ENCODE measurements at places on chromosomes 4 and X.

- no peak for DNase-seq
These were observed 87.8 kb downstream of the VCX2 start for GRCh38 chrX:8083286-8083685.

DNA sequence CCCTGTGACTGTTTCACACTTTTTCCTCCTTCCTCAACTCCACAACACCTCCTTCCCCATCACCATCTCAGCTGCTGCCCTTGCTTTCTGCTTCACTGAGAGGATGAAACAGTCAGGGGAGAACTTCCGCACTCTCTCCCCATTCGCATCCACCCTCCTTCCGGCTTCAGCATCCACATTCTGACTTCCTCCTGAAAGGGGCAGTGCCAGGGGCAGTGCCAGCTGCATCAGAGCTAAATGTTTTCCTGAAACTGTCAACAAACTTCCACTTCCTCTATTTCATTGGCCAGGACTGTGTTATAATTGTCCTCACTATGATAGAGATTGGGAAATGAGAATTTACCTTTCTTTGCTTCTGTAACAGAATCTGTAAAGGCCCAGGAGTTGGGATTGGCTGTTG lies 18.2 kb upstream of the RASL11B start:
- DNase-seq: no peak

DNA sequence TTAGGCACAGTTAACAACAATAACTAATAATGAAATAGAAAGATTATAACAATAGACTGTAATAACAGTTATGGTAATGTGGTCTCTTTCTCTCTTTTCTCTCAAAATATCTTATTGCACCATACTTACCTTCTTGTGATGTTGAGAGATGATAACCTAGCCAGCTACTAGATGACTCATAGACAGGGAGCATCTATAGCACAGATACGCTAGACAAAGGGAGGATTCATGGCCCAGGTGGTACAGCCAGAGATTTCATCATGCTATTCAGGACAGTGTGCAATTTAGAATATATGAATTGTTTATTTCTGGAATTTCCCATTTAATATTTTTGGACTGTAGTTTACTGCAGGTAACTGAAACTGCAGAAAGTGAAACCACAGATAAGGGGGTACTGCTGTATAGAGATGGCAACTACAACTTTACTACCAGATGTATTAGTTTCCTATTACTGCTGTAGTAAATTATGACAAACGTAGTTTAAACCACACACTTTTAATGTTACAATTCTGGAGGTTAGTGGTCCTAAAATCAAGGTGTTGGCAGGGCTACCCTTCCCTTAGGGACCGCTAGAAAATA lies 41.8 kb upstream of the MAGED1 start:
- DNase-seq: no peak

DNA sequence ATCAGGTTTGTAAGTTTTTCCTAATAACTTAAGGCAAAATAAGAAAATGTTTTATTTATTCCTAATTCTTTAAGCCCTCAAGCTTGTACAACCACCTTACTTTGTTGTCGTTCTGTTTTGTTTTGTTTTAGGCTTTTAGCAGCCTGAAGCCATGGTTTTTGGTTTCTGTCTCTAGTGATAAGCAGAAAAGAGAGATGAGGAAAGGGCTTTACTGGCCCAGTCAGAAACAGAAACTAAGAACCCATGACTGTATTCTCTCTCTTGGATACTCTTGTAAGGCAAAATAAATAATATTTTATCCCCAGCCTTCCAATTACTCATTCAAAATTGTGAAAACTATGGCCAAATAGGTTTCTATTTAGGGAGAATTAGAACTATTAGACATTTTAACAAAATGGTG lies 29.4 kb downstream of the TBC1D19 start:
- no peak for DNase-seq

DNA sequence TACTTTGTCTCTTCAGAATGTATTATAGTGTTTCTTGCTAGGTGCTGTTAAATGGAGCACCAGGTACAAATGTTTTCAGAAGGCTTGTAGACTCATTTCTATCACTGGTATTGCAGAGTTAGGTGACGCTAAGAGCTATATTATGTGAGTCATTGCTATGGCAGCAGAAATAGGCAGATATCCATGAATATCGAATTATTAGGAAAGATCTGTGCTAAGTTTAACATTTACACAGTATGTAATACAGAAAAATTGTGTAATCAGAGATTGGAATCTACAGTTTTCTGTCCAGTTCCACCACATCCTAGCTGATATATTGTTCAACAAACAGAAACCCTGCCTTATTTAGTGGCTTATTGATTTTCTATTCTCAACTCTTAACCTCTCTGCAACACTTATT lies 1025.5 kb downstream of the STIM2 start:
- no peak for DNase-seq

DNA sequence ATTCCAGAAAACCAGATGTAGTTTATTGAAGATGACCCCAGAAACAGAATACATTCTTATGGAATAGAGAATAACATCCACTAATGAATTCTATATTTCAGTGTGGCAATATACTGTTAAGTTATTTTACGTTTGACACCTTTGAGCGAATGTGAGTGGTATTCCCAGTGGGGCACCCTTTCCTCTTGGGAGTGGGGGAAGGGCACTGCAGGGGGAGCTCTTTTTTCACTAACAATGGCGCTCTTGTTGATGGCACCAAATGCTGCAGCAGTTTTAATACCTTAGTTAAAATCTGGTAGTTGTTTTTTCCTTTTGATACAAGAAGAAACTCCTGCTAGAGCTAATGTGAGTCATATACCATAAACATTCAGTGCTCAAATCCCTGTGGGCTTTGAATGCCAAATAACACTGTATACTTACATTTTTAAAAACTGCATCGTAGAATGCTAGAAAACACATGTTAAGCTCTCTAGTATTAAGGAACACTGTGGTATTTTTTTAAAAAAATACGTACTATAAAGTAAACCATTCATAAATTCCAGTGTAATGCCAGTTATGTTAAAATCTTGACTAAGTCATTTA lies 178.5 kb downstream of the DCHS2 start:
- no peak for DNase-seq

GRCh38 chrX:149453030-149453429 lies 52.1 kb downstream of the IDS start:
- DNase-seq: no peak

- no peak for DNase-seq
These were observed 121.3 kb upstream of the S100G start for GRCh38 chrX:16528620-16529019.

DNA sequence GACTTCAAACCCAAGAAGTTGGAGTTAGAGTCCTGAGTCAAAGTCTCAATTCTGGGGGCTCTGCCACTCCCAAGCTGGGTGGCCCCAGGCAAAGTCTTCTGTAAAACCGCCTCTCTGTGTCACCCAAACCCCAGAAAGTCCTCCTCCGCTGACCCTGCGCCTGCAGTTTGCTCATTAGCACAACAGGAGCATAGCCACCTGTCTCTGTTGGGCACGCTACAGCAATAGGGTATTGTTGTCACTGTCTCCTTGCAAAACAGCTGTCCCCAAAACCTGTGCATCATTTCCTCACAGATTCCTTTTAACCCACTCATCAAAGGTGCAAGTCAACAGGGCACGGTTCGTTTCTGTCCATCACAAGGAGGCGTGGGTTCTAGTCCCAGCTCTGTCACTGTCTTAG lies 8.0 kb upstream of the DGAT2L6 start:
- DNase-seq: no peak

- no peak for DNase-seq
These were observed 49.5 kb upstream of the STOX2 start for GRCh38 chr4:183855323-183856190.

- DNase-seq: no peak
These were observed 11.0 kb upstream of the NKX3-2 start for GRCh38 chr4:13555325-13555724.

DNA sequence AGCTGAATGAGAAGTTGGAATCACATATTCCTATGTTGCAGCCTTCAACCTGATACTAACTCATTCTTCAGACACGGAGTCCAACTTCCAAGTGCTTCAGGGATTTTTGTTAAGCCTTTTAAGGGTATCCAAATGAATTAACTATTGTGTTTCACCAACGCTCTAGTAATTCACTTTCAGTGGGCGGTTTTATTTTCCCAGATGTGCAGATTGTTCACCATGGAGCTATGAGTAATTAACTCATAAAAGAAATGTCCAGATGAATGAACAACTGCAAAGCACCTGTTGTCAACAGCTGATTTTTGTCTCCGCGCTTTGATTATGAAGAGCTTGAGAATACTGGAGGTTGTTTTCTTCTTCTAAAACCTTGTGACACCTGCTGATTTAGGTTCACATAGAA lies 187.6 kb downstream of the CBR4 start:
- DNase-seq: no peak

DNA sequence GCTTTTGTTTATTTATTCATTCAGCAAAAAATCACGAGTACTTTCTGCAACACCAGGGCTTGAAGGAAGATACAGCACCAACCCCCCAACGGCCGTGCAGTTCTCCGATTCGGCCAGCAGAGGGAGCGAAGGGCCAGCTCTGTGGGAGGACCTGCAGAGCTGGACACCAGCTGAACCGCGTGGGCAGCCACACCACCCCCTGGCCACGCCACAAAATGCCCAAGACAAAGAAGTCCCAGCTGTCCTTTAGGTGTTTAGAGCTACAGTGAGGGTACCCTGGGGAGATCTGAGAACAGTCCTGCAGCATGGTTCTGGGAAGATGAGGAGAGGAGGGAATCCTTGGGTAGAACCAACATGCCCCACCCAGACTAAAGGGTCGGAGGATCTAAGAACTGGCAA lies 83.1 kb downstream of the RELL1 start:
- peak; percentile 62 for DNase-seq

DNA sequence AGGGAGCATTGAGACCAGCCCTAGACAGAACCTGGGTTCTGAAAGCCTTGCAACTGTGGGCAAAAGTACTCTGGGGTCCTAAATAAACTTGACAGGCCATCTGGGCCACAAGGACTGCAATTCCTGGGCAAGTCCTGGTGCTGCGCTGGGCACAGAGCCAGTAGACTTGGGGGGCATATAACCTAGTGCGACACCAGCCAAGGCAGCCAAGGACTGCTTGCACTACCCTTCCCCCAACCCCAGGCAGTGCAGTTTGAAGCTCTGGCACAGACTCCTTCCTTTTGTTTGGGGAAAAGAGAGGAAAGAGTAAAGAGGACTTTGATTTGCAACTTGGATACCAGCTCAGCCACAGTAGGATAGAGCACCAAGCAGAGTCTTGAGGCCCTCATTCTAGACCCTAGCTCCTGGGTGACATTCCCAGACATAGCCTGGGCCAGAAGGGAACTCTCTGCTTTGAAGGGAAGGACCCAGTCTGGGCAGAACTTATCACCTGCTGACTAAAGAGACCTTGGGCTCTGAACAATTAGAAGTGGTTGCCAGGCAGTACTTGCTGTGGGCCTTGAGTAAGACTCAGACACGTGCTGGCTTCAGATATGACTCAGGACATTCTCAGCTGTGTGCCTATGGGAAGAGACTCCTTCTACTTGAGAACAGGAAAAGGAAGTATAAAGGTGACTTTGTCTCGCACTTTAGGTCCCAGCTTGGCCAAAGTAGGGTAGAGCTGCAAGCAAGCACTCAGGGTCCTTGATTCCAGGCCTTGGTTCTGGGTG lies 522.8 kb downstream of the GLUD2 start:
- DNase-seq: no peak

- no peak for DNase-seq
These were observed 1.2 kb downstream of the DYNLT3 start for GRCh38 chrX:37846141-37846540.

DNA sequence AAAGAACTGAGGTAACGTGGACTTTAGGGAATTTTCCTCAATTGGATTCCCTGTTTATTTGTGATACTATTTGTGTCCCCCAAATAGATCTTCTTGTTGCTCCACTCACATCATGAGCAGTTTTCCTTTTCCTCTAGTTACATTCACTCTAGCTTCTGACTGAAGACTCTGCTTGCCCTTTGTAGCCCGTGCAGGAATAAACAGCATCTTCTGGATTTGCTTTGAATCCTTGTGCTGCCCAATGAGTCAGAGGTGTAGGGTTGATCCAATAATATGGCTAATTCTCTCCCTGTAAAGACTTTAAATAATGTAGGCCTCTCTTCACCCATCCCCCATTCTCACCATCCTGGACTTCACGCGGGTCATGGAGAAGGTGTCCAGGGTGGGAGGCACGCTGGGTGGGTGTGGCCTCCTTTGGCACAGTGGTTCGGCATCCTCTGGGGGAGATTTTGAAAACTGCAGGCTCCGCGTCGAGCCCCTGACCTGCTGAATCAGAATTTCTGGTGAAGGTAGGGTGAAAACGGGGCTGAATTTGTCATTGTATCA lies 9.0 kb downstream of the HAND2 start:
- DNase-seq: no peak

- no peak for DNase-seq
These were observed 37.0 kb downstream of the NAT8L start for GRCh38 chr4:2096073-2096609.

GRCh38 chr4:47674144-47674543 lies 163.7 kb downstream of the CORIN start:
- DNase-seq: no peak

- DNase-seq: no peak
These were observed 153.5 kb downstream of the CAMK2D start for GRCh38 chr4:113607998-113608397.

DNA sequence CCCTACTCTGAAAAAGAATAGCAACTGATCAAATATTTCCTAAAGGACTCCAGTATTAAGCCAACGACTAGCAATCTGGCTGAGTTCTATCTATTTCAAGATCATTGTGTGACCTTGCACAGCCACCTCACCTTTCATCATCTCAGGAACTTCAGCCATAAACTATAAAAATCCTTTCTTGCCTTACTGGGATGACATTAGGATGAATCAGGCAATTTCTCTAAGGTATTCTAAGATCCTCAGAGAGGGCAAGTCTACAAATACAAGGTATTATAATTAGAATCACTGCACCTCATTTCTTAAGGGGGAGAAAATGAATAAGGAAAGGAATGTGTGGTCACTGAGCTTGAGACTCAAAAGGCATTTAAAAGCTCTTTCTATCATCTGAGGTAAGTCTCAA lies 152.6 kb downstream of the GRIA3 start:
- DNase-seq: no peak

DNA sequence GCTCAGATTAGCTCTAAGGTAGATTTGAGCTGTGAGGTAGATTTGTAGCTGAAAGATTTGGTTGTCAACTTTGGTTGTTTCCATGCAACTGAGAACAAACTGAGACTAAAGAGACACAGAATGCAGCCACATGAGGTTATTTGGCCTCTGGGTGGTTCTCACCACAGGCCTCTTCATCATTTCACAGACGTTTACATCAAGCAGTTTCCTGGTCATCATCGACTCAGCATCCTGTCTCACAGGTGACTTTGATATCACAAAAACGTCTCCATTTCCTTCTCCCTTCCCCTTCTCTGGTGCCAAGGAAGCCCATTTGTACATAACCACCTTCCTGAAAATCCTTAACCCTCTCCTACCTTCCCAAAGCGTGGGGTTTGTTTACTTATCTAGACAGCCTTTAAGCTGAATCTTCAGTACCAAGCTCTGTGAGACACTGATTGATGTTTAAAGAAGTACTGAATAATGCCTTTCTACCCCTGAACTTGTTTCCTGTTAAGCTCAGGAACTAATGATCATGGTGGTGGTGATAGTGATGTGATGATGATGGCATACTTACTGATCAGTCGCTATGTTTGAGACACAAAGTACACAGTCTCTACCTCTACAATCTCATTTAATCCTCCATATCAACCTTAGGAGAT lies 81.9 kb downstream of the FAM114A1 start:
- no peak for DNase-seq

GRCh38 chrX:43656005-43656494 lies at the start of gene MAOA:
MAOA (plus strand) TSS chrX:43656299; CDS start chrX:43656342, 43 bp downstream.
- peak; percentile 59 for DNase-seq
